ENCODE measurements at places on chromosomes 5 and 9.

DNA sequence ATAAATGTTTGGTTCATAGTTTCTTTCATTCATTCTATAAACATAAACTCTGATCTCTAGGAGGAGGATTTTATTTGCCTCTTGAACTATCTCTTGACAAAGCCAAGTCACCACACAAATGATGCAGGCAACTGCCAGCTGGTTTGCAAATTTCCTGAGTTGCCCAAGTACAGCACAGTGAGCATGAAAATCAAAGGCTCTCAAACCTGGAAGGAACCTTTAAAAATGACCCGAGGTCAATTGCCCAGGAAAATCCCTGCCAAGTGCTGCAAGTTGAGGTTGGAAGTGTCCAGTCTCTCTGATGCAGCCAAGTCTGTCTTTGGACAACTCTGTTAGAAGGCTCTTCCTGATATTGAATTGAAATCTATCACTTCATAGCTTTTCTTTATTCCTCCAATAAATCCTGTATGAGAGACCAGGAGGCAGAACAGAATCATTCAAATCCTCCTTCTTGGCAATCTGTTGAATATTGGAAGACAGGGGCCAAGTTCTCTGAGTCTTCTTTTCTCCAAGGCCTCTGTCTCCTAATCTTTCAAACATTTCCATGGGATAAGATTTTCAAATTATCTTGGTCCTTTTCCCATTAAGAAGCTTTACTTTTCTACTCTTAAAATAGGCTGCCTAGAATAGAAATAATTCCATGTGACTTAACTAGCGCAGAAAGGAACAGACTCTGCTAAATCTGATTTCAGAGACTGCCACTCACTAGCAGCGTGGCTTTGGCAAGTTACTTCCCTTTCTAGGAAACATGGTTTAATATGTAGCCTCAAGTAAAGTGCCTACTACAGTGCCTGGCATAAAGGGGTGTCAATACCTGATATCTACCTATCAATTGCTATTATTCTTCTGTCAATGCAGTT is 159.2 kb downstream of the SNX18 start:
- no peak for DNase-seq

DNA sequence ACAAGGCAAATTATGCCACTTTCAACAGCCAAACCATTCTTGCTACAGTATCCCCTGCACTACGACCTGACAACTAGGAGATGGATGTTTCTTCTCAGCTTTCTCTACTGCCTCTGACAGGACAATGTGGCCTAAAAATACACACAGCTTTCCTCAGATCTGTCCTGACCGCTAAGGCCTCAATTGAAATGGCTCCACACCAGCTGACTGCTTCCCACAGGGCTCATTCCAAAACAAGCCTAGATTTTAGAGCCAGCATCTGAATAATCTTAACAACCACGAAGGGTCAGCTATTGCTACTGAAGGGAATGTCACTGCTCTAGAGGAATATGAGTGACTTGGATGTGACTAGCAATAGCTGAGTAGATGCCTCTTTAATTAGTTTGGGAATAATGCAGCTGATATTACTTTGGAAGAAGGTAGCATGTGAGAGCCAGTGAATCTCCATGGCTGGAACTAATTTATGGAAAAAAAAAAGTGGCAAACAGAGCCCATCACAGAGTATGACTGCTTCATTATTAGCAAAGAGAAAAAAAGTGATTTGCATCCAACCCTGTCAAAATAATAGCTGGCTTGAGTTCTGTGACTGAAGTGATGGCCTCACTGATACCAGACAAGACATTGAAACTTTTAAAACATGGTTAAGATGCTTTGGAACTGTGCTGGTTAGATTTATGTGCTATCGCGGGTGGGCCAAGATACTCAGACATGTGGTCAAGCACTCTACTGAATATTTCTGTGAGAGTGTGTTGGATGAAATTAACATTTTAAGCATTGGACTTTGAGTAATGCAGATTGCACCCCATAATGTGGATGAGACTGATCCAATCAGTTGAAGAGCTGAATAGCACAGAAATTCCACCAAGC is 450.2 kb downstream of the NR2F1-AS1 start:
- no peak for DNase-seq

GRCh38 chr5:167530548-167530947 is 760.9 kb upstream of the WWC1 start:
- DNase-seq = no peak

DNA sequence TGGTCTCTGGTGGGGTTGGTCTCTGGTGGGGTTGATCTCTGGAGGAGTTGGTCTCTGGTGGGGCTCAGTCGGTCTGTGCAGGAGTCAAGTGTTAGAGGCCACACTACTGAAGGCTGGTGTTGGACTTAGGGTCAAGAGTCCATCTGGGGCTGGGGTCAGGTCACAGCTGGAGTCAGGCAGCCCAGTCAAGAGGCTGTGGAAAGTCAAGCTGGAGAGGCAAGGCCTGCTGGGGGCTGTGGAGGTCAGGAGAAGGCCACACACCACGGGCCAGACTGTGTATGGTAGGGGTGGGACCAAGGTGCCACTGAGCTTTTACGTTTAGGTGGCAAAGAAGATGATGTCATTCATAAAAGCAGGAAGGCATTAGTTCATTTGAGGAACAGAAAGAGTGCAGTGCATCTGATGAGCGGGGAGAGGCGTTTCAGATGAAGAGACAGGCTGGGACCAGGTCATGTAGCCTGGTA is 16.7 kb upstream of the CD74 start:
- DNase-seq = no peak

GRCh38 chr5:114311968-114312367 is 49.9 kb upstream of the KCNN2 start:
- no peak for DNase-seq

GRCh38 chr9:114895521-114895991 is 34.8 kb downstream of the TNFSF8 start:
- DNase-seq = no peak

GRCh38 chr5:143501310-143502044 is 98.0 kb upstream of the NR3C1 start:
- no peak for DNase-seq

Measured in NCI-H187 treated with DMSO at 0.1 percent for 48 hours (cell line).